ENCODE measurements at places on chromosomes 7 and 10. TPM values are rescaled to one million over a fixed set of nuclear protein-coding genes. Genes with fewer than 3 reads are reported as not detected.

DNA sequence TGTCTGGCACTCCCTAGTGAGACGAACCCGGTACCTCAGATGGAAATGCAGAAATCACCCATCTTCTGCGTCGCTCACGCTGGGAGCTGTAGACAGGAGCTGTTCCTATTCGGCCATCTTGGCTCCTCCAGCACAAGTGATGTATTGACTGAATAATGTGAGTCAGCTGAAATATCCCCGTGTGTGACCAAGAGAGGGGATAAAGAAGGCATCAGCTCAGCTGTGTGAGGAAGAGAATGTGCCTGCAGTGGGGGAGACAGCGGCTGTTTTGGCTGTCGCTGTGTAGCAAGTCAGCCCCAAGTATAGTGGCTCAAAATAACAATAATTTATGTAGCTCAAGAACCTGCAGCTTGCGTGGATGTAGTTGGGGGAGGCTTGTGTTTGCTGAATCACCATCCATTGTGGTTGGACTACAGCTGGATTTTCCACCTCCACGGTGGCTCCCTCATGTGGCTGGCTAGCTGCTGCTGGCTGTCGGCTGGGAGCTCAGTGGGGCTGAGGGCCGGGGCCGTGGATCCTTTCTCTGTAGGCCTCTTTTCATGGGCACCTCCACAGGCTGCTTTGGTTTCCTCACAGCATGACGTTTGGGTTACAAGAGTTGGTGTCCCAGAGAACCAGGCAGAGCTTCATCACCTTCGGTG is 434.5 kb downstream of the CCSER2 start:
- H3K4me3 ChIP-seq = no peak overlapping the region
- DNase-seq = no peak
- no peaks in the 10 kb centered on the region for H3K36me3 ChIP-seq
- H3K4me1 ChIP-seq = no peaks in the 10 kb centered on the region

Gene NEUROD6
- not detected for polyA plus RNA-seq

DNA sequence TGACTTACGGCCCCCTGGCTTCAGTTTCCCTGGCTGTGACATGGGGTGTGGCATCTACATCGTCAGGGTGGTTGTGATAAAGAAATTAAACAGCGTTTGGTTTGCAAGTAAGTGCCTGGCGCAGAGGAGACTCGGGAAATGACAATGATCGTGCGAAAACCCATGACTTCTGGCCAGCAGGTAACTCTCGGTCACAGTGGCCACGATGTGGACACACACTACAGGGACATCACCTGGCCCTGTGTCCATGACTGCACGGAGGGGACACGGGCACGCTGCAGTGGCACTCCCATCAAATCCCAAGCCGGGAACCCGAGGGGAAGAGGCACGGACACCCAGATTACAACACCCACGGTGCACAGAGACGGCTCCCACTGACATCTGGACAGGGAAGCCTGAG is 28.7 kb downstream of the PAPOLB start:
- H3K4me1 ChIP-seq = no peaks in the 10 kb centered on the region
- no peaks in the 10 kb centered on the region for H3K36me3 ChIP-seq
- DNase-seq = no peak
- H3K27me3 ChIP-seq = no peaks in the 10 kb centered on the region
- no peak overlapping the region for H3K27ac ChIP-seq

- H3K4me1 ChIP-seq = peaks cover 76% of the 10 kb centered on the region
- H3K27me3 ChIP-seq = no peaks in the 10 kb centered on the region
- no peak for DNase-seq
Measured at GRCh38 chr10:121577568-121577967, 20.7 kb downstream of the FGFR2 start.

GRCh38 chr7:14902589-14903067 is at the start of gene DGKB:
DGKB (minus strand) TSS chr7:14902751.
- no peak within 1 kb of the TSS for H3K27ac ChIP-seq
- peaks cover 13% of the 10 kb centered on the region for H3K27me3 ChIP-seq
- no peak within 1 kb of the TSS for H3K4me3 ChIP-seq
- no peaks in the 10 kb centered on the region for H3K36me3 ChIP-seq
- no peak for DNase-seq

DNA sequence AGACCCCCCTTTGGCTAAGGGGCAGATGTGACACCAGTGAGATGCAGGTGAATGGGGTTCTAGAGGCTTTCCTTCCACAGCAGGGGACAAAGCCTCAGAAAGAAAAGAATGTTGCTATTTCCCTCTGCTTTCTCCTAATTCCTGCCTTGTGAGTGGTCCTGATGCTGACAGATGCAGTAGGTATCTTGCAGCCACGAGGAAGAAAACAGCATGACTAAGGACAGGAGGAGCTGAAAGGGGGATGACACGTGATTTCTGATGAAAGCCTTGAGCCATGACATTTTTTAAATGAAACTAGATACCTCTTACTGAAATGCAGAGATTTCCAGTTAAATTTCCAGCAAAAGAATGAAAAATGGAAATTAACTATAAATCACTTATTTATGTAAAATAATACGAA is 92.4 kb downstream of the C1GALT1 start:
- H3K4me3 ChIP-seq = no peak overlapping the region
- H3K36me3 ChIP-seq = no peaks in the 10 kb centered on the region
- DNase-seq = no peak
- no peaks in the 10 kb centered on the region for H3K4me1 ChIP-seq
- H3K27ac ChIP-seq = no peak overlapping the region
- H3K27me3 ChIP-seq = no peaks in the 10 kb centered on the region

- H3K27ac ChIP-seq = no peak overlapping the region
- no peak overlapping the region for H3K4me3 ChIP-seq
- peaks cover 5% of the 10 kb centered on the region for H3K36me3 ChIP-seq
Measured at GRCh38 chr10:70098271-70098670, 34.4 kb downstream of the AIFM2 start.

Measured in keratinocyte (primary cell).